Common myeloid progenitor, CD34-positive (primary cell): ENCODE measurements at places on chromosomes 6 and 20.
A peak's percentile ranks its signal among the peaks of the same experiment; 100 is the strongest.

GRCh38 chr6:6169141-6169540 is 151.3 kb downstream of the F13A1 start:
- no peak for DNase-seq
- H3K27ac ChIP-seq = no peak overlapping the region
- H3K36me3 ChIP-seq = no peaks in the 10 kb centered on the region
- no peak overlapping the region for H3K4me3 ChIP-seq
- no peaks in the 10 kb centered on the region for H3K27me3 ChIP-seq

- DNase-seq = no peak
- H3K4me1 ChIP-seq = peaks cover 2% of the 10 kb centered on the region
- no peak overlapping the region for H3K4me3 ChIP-seq
- no peak overlapping the region for H3K27ac ChIP-seq
Observed at GRCh38 chr20:52231230-52231746, 39.7 kb upstream of the ZFP64 start.

DNA sequence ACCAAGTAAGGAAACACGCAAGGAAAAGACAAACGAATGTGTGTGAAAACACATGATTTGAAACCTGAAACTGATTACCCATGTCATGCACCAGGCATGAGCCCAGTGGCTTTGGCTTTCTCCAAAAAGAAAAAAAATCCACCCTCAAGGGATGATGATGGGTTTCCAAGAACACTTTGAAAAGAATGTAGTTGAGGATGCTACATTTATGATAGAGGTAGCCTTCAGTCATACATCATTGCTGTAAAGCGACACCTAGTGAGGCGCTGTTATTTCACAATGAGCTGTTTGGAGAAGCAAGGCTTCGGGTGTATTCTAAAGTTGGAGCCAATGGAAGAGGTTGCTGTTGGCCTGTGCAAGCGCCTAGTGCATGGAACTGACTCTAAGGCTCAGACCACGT is 124.9 kb downstream of the SCML4 start:
- H3K36me3 ChIP-seq = no peaks in the 10 kb centered on the region
- DNase-seq = peak; percentile 7
- H3K4me3 ChIP-seq = no peak overlapping the region

DNA sequence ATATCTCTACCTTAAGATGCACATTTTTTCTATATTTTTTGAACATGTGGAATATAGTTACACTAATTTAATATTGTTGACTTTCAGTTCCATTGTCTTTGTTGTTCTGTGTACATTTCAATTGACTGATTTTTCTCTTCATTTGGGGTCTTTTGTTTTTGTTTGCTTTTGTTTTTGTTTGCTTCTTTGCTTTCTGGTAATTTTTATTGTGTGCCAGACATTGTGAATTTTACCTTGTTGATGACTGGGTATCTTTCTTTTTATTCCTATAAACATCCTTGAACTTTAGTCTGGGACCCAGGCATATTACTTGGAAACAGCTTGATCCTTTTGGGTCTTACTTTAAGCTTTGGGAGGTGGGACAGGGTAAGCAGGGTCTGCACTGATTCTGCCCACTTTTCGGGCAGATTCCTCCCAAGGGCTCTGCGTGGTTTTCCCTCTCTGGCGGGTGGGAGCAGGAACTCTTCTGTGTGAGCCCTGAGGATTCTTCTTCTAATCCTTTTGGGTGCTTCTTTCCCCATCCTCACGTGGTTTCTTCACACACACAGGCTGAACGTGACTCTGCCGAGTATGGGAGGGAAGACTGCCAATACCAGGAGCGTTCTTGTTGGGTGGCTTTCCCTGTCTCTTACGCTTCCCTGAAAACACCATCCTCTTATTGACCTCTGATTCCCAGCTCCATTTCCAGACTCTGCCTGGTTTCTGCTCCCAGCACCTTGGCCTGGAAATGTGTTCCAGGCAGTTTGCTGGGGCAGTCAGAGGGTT is 200.5 kb downstream of the ARID1B start:
- no peak for DNase-seq
- H3K36me3 ChIP-seq = no peaks in the 10 kb centered on the region
- H3K4me3 ChIP-seq = no peak overlapping the region
- no peak overlapping the region for H3K27ac ChIP-seq
- H3K27me3 ChIP-seq = no peaks in the 10 kb centered on the region
- peaks cover 20% of the 10 kb centered on the region for H3K4me1 ChIP-seq

DNA sequence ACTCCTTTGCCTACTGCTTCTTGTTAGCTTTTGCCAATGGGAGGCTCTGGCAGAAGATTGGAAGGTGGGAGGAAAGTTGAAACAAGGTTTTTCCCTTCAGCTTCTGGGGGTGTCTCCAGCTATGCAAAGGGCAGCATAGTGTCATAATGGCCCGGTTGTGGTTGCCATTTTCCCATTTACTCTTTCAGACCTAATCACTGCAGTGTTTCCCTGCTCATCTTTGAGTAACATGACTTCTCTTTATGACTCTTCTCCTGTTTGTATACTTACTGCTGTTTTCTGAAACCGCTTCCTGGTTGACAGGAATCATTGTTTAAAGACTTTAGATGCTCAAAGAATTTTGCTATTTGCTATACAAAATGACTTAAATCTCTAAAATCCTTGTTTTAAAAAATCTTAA is 19.9 kb downstream of the NRN1 start:
- H3K27me3 ChIP-seq = no peaks in the 10 kb centered on the region
- no peak overlapping the region for H3K4me3 ChIP-seq
- no peaks in the 10 kb centered on the region for H3K36me3 ChIP-seq
- no peak overlapping the region for H3K27ac ChIP-seq
